ENCODE measurements at places on chromosomes 1 and 21.

- no peak for DNase-seq
Measured at GRCh38 chr1:56855190-56855589, 593 bp downstream of the C8A start.

DNA sequence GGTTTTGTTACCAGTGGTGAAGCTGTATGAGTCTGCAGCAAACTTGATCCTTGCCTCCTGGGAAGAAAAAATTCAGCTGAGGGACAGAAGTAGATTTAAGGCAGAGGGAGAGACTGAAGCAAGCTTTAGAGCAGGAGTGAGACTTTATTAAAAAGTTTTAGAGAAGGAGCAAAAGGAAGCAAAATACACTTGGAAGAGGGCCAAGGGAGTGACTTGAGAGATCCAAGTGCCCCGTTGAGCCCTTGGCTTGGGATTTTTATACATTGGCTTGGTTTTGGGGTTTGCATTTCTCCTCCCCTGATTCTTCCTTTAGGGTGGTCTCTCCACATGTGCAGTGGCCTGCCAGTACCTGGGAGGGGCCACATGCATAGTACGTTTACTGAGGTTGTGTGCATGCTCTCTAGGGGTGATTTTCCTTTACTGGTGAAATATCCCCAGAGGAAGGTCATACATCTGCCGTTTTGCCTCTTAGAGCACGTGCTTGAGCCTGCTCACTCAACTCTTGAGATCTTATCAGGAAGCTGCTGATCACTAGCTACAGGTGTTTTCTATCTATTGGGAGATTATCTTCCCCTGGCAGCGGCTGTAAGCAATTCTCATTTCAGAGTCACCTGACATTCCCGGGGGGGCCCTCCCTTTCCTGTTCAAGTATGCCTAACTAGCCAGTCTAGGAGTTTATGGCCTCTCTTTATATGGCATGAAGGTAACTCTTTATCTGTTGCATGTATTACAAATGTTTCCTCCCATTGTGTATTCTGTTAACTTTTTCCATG lies 20.3 kb downstream of the FASLG start:
- no peak for DNase-seq

DNA sequence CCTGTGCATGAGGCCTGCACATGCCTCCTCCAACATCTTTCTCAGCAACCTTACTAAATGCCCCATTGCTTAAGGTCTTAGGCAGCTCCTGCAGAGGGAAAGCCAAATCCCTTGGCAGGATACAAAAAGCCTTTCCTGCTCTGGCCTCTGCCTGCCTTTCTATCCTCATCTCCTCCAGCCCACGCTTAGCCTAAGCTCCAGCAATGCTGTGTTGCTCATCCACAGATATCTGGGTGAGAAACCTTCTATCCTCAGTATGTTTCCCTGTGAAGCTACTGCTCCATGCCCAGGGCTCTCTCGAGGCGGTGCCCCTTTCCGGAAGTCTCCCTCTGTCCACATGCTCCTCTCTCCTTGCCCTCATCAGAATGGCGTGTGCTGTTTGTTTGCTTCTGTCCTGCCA lies 37.0 kb upstream of the CCSAP start:
- no peak for DNase-seq

- no peak for DNase-seq
Measured at GRCh38 chr1:227225715-227226346, 92.5 kb downstream of the CDC42BPA start.
